Right renal pelvis (tissue), 4 donors: ENCODE measurements at places on chromosomes 12 and 14.

GRCh38 chr12:132393991-132394949 lies 64.9 kb upstream of the GALNT9 start:
- DNase-seq: no peak

DNA sequence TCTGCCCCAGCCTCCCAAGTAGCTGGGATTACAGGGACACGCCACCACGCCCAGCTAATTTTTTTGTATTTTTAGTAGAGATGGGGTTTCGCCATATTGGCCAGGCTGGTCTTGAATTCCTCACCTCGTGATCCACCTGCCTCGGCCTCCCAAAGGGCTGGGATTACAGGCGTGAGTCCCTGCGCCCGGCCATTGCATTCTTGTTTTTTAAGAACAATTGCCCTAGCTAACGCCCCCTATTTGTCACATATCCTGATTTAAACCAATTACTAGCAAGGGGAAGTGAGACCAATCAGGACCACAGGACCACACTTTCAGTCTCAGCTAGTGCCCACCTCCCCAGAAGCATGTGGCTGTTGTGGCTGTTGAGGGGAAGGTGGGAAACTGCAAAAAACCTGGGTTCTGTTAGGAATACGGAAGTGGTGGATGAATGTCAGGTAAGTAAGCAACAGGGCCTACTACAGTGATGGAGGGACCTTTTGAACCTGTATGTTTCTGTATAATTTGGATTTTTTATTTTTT lies 37.8 kb upstream of the NFYB start:
- DNase-seq: no peak

- no peak for DNase-seq
Observed at GRCh38 chr12:25552681-25553080, 402 bp downstream of the LMNTD1 start.

DNA sequence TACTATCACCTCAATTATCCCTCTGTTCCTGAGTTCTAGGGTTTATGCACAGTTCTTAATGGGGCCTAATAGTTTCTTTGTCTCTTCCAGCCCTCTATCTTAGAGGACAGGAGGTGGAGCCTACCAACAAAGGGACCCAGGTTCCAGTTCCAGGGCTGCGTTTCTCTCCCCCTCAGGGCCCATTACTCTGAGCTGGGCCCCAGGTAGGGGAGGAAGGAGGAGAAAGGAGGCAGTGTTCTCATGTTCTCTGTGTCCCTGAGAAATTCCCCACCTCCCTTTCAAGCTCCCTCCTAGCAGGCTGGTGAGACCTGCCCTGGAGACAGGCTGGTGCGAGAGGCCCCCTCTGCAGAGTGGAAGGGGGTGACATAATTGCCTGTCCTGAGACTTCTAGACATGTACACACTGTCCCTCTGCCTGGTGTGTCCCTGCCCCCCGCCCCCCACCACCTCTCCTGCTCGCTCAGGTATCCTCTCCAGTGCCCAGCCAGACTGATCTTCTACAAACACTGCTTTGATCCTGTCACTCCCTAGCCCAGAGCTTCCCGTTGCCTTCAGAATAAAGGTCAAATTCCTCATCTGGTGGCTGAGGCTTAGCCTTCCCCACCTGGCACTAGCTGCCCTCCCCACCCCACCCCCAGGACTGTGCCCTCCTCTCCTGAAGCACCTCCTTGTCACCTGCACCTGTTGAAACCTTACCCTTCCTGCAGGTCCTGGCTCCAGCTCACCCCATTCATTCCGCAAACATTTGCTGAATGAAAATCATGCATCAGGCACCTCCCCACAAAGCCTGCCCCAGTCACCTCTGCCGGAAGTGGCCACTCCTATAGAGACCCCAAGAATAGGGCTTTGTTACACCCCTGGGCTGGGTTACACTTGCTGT lies 21.1 kb upstream of the KRT8 start:
- DNase-seq: no peak

- DNase-seq: no peak
Observed at GRCh38 chr12:80041692-80042091, 57.6 kb upstream of the OTOGL start.

DNA sequence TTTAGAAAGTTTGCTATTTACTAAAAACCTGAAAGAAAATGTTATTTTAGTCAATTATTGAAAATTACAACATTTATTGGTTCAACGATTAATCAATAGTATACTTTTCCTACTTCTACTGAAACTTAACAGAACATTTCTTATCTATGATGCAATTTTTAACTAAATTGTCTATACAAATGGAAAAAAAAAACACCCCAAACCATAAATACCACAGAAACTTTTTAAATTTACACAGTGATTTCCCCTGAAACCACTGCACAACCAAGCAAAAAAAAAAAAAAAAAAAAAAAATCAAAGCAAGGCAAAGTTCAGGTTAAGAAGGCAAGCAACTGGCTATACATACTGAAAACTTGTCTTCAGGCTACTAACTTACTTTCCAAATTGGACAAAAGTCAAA lies 71.9 kb upstream of the POC1B start:
- no peak for DNase-seq

- no peak for DNase-seq
Observed at GRCh38 chr14:36227802-36228201, 51.3 kb upstream of the PTCSC3 start.

DNA sequence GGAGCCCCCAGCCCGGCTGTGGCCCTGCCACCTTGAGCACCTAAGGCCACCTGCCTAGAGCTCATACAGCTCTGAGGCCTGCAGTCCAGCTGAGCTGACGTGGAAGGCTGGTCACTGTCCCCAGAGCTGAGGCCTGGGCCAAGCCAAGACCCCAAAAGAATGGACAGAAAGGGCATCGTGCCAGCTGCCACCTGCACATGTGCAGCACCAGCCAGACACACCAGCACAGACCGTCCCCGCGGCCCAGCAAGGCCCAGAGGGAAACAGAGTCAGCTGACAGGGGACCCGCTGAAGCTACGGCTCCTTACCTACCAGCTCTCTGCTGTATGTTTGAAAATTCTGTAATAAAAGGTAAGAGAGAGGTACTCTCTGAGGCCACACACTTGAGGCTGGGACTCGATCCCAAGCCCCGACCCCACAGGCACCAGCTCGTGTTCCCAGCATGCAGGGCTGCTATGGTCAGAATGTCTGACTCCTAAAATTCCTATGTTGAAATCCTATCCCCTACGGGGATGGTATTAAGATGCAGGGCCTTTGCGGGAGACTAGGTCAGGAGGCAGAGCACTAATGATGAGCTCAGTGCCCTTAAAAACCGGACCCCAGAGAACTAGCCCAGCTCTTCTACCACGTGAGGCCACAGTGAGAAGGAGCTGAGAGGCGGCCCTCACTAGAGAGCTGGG lies 25.4 kb downstream of the BRF1 start:
- DNase-seq: no peak

DNA sequence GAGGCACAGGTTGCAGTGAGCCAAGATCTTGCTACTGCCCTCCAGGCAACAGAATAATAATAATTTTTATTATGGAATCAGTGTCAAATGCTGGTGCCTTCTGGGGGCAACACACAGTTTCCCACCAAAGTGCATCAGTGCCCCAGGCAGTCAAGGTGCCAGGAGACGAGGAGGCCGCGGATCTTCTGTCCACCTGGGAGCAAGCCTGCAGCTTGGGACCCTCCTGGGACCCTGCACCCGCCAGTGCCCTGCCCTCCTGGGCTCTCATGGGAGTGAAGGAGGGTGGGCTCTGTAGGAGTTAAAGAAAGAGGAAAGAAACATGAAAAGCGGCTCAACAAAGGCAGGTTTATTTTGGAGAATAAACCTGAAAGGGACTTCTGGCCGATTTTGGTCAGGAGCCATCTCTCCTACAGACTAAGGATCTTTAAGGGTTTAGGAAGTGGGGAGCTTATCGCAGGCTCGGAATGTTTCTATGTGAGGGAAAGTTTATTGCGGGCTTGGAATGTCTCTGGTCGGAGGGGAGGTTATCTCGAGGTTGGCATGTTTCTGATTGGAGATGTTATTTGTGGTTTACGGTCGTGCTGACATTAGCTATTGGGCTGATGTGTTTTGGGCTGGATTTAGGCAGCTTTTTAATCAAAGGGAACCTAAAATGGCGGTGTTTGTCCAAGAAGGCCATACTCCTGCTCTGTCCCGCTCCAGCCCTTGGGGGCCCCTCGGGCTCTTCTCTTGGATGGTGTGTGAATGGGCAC lies 1.1 kb upstream of the ASPG start:
- DNase-seq: no peak

GRCh38 chr14:84006643-84007155 lies 1523.2 kb upstream of the FLRT2 start:
- DNase-seq: no peak

GRCh38 chr12:26744697-26745440 lies 88.1 kb downstream of the ITPR2 start:
- no peak for DNase-seq

DNA sequence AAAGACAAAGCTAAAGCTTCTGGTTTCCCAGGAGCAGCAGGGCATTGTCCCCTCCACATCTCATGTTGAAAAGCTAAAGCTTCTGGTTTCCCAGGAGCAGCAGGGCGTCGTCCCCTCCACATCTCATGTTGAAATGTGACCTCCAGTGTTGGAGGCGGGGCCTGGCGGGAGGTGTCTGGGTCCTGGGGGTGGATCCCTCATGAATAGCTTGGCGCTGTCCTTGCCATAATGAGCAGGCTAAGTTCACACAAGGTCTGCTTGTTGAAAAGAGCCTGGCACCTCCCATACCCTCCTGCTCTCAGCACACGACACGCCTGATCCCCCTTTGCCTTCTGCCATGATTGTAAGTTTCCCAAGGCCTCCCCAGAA lies 123.7 kb downstream of the PIWIL1 start:
- DNase-seq: no peak

DNA sequence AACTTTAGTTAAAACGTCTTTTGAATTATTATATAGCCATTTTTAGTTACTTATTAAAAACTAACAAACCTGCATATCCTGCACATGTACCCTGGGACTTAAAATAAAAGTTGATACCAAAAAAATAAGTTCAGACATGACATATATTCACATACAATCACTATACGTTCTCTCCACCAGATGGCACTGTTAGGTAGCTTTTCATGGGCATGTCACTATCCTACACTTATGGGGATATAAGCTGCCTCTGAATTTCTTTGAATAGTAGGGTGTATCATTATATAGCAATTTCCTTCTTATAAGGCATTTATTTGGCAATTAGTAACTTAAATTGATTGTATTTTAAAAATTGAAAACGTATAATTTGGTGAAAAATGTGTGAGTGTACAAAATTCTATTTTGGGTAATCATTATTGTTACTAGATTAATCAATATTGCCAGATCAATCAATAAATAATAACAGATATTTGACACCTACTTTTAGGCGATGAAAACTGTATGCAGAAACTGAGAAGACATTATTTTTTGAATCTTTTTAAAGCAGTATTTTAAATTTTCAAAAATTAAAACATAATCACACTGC lies 31.8 kb upstream of the OR10A7 start:
- peak; percentile 62 for DNase-seq

DNA sequence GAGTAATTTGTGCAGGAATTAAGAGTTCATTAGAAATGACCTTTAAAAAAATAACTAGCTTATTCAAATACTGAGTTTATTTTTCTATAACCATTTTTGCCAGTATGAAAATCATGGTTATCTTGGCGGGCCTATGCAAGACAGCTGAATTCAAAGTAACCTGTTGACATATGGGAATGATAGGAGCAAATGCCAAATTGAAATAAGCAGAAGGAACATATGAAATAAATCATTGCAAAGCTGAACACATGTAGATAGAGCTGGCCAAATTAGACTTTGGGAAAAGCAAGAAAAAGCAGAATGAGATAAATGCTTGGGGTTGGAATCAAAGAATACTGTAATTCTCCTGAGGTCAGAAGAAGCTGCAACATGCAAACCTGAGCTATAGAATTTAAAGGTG lies 372.5 kb downstream of the ADAMTS20 start:
- no peak for DNase-seq

GRCh38 chr12:7369274-7369729 lies 65.4 kb downstream of the ACSM4 start:
- DNase-seq: no peak

DNA sequence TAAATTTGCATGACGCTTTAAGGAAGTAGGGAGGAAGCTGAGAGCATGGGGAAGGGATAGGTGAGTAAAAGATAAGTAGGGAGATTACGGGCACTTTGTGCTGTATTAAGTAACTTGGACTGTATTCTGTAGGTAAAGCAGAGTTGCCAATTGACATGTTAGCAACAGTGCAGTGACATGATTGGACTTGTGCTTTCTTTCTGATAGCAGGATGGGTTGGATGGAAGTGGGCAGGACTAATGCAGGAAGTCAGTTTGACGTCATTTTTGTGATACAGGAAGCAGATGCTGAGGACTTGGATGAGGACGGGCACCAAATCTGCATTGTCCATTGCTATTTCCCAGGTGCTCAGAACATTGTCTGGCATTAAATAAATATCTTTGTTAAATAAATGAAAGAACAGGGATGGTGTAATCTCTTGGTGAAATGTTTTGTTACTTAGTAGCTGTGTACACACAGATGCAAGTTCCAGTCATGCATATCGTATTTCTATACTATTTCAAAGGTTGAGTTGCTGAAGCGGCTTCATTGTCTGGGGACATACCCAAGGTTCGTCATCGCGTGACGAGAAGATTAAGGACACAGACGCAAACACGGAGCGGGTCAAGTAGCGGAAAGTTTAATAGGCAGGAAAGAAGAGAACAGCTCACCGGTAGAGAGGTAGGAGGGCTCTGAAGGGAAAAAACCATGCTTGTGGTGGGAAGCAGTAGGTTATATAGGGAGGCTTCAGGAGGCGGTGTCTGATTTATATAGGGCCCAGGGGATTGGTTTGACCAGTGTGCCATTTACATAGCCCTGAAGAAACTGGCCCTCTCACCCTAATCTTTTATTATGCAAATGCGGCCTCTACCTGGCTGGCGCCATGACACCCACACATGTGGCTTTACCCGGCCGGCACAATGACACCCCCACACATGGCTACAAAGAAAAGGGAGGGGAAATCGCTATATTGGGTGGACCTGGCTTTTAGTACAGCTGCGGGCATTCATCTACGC lies 30.7 kb downstream of the GUCY2C start:
- no peak for DNase-seq

DNA sequence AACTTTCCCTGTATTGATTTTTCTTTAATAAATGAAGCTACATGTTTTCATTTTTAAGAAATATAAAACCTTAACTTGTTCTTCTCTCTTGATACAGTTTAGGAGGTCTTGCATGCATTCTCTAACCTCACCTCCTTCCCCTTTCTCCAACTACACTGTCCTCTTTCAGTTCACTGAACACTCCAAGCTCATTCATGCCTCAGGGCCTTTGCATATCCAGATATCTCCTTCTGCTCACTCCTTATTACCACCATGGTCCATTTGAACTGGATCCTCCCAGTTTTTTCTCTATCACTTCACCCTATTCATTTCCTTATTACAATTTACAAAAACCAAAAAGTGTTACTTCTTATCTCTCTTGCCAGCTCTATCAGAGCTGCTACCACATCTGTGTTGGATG lies 242.9 kb upstream of the PLEKHG7 start:
- no peak for DNase-seq

DNA sequence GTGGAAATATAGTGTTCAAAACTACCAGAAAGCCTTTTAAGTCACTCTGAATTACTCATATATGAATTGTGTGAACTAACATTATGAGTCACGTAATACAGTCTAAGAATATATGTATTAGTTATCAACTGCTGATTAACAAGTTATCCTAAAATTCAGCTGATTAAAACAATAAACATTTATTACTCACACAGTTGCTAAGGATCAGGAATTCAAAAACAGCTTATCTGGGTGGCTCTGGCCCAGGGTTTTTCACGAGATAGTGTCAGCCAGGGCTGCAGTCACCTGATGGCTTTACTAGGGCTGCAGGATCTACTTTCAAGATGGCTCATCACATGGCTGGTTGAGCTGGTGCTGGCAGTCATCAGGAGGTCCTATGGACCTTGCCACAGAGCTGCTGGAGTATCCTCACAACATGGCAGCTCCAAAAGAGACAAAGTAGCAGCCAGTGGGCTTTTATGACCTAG lies 36.5 kb downstream of the CORO1C start:
- DNase-seq: no peak

- no peak for DNase-seq
Observed at GRCh38 chr14:87049950-87050349, 943.0 kb downstream of the GALC start.
